Stimulated activated CD8-positive, alpha-beta memory T cell treated with anti-CD3 and anti-CD28 coated beads, Interleukin-7, amount 100 ng/mL, for 1 hour (primary cell): ENCODE measurements at places on chromosomes 3 and 15.

DNA sequence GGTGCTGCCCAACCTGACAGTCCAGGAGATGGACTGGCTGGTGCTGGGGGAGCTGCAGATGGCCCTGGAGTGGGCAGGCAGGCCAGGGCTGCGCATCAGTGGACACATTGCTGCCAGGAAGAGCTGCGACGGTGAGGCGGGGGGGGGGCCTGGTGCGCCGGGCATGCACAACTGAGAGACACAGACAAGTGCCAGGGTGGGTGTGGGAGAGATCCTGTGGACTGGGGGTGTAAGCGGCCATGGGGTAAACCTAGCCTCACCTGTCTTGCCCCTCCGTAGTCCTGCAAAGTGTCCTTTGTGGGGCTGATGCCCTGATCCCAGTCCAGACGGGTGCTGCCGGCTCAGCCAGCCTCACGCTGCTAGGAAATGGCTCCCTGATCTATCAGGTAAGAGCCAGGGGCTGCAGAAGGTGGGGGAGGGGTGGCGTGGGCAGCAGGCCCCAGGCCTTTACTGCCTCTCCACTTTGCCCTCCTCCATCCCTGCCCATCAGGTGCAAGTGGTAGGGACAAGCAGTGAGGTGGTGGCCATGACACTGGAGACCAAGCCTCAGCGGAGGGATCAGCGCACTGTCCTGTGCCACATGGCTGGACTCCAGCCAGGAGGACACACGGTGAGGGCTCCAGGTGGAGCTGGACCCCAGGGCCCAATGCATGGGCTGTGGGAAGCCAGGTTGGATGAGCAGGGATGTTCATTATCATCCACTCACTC, 3.3 kb downstream of the CHRD start:
- no peak for DNase-seq

GRCh38 chr3:185933374-185934173, 4.2 kb downstream of the TRA2B start:
- no peak for DNase-seq

- no peak for DNase-seq
Observed at GRCh38 chr3:177385831-177386301, 188.6 kb upstream of the TBL1XR1 start.

DNA sequence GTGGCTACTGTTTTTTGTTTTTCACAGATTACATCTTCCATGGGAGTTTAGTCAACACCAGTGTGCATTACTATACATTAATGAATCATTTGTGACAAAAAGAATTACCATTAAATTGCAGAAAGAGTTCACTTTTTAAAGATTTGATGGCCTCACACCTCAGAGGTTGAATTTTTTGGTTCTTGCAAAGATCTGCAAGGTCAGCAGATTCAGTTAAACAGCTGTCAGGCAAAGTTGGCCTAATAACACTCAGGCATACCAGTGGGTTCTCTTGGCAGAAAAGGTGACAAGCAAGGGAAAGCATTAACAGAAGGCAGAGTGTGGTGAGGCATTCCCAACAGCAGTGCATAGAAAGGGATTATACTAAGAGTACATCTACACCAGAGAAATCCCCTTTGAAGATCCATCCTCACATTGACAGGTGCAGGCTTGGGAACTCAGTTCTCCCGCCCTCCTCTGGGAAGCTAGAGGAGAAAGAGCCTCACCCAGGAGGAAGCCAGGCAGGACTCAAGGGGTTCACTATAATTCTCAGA, 24.3 kb upstream of the PTX3 start:
- no peak for DNase-seq

- no peak for DNase-seq
Observed at GRCh38 chr15:60751985-60752952, 273.3 kb upstream of the ICE2 start.
